Stimulated activated CD4-positive, alpha-beta T cell treated with anti-CD3 and anti-CD28 coated beads, Interleukin-4, amount 100 ng/mL, for 1 hour (primary cell): ENCODE measurements at places on chromosomes 16 and 17.
A peak's percentile ranks its signal among the peaks of the same experiment; 100 is the strongest.

DNA sequence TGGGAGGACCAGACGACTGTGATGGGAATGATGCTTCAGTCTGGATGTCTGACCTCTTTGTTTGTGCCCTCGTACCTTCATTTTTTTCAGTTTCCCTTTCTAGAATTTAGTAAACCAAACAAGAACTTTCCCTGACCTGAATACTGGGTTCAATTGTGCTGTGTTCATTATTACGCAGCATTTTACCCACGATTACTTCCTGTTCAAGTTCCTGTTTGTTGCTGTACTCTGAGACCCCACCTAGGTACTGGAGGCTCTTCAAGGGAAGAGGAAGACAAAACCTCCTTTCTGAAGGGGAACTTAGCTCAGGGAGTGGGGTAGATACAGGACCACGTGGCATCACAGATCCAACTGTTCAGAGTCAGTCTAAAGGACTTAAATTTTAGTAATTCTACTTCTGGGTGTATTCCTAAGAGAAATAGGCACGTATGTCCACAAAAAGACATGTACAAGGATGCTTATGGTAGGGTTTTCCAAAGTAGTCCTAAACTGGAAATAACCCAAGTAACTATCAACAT, 9.2 kb upstream of the PRKCB start:
- no peak for DNase-seq

- DNase-seq, result no peak
Observed at GRCh38 chr16:11318817-11319216, 26.4 kb upstream of the RMI2 start.

DNA sequence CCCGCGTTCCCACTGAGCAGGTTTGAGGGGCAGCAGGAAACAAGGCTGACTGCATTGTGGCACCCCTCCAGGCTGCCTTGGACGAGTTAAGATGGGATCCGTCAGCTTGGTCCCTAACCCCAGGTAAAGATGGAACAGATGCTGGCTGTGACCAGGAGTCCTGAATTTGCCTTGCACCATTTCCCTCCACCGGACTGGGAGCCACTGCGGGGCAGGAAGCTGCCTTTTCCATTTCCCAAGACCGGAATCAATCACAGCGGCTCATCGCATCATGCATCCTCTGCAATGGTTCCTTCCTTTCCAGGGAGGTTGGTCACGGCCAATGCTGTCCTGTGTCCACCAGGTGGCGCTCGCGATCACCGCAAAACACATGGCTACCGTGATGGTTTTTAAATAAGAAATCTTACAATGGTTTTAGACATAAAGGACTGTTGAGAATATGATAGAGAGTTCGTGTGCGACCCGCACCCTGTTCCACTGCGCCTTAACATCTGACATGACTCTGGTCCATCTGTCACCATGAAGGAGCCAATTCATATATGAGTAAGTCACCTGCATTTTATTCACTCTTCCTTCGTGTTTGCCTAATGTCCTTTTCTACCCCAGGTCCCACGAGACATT, 6.8 kb upstream of the MEAK7 start:
- DNase-seq, result peak; percentile 85

DNA sequence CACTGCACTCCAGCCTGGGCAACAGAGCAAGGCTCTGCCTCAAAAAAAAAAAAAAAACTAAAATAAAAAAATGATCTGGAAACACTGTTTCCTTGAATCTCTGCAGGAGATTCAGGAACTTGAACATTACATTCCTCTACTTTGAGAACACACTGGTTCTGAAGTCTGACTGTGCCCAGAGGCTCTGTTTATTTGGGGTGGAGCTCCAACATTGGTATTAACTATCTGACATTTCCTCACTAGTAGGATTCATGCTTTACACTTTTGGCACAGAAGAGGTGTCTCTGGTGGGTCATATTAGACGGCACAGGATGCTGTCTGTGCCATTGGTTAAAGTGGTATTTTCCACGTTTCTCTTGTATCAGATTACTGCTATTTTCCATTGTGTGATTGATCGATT, 10.4 kb downstream of the SULT1A2 start:
- DNase-seq, result no peak

- peak; percentile 60 for DNase-seq
Observed at GRCh38 chr16:29811896-29812665, at the start of gene PRRT2. TSS of gene PRRT2 (plus strand) at chr16:29812193. CDS start at chr16:29813055, 862 bp downstream.

DNA sequence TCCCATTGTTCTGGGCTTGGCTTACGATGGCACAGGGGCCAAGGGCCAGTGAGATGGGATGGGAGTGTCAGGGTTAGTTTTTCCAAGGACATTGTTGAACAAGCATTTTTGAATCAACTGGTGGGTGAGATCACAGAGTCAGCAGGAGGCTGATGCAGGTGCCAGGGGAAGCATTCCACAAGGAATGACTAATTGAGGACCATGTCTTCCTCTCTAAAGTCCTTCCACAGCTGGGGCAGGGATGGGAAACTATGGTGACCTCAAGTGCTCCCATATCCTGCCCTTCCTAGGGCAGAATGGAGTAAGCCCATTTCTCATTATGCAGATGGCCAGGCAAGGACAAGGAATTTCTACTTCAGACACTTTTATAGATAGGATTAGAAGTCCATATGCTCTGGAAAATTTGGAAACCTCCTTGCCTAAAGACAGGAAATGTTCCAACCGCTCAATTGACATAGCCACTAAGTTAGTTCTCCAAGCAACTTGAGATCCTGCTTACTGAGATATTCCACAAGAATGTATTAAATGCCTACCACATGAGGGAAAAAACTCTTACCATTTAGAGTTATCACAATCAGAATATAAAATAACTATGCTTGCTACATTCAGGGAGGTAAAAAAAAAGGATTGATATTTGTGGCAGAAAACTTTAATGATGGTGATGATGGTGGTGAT, 21.2 kb upstream of the ENGASE start:
- no peak for DNase-seq

DNA sequence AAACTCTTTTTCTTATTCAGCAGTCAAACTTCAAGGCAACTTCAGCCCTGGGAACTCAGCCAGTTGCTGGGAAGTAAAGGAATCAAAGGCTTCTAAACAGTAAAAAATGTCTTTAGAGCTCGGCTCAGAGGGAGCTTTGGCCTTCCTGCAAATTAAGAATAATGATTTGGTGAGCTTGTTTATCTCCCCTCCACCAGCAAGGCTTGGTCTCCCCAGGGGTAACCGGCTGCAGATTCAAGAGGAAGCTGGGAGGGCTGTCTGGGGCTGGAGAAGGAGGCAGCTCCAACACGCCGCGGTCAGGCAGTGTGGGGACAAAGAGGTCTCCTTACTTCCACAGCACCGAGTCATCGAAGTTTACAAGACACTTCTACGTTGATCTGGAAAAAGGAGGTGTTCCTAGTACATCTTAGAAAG, 17.7 kb upstream of the DOC2B start:
- DNase-seq, result no peak

- no peak for DNase-seq
Observed at GRCh38 chr17:76535788-76536510, 1.6 kb downstream of the CYGB start.

DNA sequence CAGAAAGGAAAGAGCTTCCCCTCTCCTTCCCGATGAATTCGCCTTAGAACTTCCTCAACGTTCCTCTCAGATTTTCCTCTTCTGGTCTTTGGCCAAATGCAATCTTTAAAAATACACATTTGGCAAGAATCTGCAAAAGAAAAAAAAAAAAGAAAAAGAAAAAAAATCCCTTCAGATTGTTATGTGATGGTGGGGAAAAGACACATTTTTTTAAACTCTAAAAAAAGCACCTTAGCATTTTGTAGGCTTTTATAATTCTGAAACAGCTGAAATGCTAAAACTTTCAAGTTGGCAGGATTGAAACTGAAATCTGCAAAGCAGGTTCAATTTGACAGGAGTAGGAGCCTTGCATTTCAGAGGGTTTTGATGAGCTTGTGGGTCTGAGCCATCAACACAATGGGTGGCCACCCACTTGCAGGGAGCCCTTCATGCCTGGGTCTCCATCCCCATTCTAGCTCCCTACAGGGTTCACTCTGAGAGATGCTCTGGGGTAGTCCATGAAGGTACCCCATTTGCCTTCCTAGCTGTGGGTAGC, 33.1 kb downstream of the CACNG3 start:
- DNase-seq, result no peak

DNA sequence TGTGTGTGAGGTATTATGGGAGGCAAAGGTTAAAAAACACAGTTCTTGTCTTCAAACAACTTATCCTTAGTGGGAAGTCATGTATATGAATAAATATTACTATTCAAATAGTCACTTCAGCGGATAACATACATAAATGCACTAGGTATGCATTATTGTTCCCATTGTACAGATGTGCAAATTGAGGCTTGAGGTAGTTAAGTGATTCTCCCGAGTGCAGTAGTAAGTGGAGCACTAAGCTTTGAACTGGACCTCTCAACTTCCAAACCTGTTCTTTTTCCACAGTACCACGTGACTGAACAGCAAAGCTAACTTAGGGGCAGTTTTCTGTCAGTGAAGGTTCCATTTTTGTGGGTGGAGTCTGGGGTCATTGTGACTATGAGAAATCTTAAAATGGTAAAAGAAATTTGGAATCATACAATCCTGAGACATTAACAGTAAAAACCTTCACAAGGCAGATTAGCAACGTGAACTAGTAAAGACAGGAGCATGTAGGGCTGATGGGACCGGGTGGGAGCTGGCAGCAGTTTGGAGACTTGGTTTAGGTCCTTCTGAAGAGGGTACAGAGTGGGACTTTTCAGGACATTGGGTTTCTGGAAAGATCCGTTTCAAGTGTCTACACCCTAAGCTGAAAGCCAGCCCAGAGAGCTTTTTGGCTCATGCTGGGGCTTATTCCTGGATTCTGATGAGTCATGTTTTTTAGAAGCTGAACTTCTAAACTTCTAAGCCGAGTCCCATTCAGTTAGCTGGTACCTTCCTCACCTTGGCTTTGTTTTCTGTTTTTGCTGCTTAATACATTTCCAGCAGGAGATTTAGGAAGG, 204.9 kb downstream of the PRKCA start:
- DNase-seq, result no peak

DNA sequence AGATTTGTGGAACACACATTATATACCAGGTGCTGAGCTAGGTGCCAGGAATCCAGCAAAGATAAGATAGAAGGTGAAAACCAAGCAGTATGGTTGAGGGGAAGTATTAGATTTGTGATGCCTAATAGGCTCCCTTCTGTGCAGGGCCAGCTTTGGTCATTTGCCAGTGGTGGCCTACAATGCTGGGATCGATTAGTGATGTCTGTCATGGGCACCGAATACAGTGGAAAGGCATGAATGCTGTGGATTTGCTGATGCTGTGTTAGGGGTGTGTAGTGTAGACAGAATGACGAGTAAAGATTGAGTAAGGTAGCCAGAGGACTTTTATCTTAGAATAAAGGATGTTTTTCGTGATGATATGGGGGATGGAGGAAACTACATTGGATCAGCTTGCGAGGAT, 48.9 kb downstream of the SNX29 start:
- DNase-seq, result no peak

DNA sequence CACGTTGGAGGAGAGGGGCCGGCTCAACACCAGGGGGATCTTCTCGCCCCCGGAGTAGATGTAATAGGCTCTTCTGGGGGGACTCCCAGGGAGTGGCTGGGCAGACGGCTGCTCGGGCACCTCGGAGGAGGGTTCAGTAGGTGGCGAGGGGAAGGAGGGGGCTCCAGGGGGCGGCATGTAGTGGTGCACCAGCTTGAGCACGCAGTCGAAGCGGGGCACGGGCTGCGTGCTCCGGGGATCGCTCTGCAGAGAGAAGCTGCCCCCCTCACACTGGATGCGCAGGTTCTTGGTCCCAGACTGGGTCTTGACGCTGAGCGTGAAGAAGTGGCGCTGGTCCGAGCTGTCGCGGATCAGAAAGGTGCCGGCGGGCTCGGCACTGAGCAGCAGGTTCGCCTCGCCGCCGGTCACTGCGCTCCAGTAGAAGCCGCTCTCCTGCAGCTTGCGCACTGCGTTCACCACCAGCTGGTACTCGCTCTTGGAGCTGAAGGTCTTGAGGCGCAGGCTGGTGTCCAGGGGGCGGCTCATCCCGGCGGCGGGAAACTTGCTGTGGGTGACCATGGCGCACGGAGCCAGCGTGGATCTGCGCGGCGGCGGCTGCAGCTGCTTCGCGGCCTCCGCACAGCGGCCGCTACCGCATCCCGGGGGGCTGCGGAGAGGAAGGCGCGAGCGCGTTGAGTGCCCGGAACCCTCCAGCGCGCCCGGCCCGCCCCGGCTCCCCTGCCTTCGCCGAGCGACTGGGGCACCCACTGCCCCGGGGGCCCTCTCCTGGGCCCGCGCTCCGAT, 1.1 kb downstream of the SOCS3 start:
- peak; percentile 48 for DNase-seq

DNA sequence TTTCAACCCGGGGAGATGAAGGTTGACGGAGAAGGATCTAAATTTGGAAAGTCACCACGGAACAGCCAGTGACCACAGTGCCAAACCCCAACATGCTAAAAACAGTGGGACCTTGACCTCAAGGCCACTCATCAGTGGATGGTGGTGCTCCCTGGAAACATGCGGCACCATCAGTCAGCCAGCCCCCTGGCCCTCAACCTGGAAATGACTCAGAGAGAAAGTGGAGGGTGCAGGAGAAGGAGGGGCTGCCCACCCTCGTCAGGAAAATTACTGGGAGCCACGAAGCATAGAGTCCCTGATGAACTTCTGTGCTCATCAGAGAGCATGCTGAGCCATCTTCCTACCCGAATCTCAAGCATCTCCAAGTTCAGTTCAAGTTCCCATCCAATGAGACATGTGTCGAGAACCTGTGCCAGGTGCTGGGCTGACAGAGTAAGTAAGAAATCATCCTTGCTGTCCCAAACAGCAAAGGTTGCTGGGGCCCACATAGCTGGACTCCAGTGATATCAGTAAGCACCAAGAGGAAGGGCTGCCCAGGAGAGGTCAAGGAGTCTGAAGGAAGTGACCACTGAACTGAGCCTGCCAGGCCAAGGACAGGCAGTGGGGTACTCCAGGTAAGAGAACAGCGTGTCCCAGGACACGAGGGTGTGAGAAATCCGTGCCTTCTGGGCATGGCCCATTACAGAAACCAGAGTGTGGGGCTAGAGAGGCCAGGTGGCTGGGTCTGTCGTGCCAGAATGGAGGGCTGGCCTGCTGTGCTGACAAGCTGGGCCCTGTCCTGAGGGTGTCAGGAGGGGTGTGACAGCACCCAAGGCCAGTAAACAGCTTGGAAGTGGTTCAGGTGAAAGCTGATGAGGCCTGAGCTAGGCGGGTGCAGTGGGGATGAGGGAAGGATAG, 5.2 kb downstream of the PECAM1 start:
- DNase-seq, result peak; percentile 23

GRCh38 chr16:48013491-48013901, 142.3 kb downstream of the ABCC12 start:
- DNase-seq, result no peak
